ENCODE measurements at places on chromosomes 12 and 14. TPM values are rescaled to one million over a fixed set of nuclear protein-coding genes. Genes with fewer than 3 reads are reported as not detected.

PZP gene
- not detected for total RNA-seq

OS9 gene
- 107 TPM for total RNA-seq

DNA sequence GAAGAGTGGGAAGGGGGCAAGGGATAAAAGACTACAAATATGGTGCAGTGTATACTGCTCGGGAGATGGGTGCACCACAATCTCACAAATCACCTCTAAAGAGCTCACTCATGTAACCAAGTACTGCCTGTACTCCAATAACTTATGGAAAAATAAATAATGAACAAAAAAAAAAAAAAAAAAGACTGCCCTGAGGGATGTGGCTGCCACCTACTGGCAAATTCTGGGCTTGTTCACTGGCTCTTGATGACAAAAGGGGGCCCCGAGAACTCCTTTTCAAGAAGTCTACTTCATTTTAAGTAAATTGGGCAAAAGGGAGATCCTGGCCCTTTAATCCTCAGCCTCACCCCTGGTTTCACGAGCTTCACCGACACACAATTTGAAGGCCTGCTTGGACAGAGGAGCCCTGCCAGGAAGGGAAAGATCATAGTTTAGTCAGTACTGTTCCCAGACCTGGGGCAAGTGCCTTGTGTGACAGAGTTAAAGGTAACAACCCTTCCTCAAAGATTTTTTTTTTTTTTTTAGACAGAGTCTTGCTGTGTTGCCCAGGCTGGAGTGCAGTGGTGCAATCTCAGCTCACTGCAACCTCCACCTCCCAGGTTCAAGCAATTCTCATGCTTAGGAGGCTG, 26.1 kb upstream of the STAC3 start:
- no peak overlapping the region for H3K4me3 ChIP-seq
- DNase-seq, result peak; percentile 46
- H3K4me1 ChIP-seq, result no peaks in the 10 kb centered on the region
- no peak overlapping the region for H3K27ac ChIP-seq
- no peaks in the 10 kb centered on the region for H3K27me3 ChIP-seq

GRCh38 chr14:23613242-23614070, 22.7 kb upstream of the DHRS2 start:
- no peaks in the 10 kb centered on the region for H3K4me1 ChIP-seq
- no peak overlapping the region for H3K4me3 ChIP-seq
- no peaks in the 10 kb centered on the region for H3K36me3 ChIP-seq
- DNase-seq, result no peak
- H3K27ac ChIP-seq, result no peak overlapping the region

DNA sequence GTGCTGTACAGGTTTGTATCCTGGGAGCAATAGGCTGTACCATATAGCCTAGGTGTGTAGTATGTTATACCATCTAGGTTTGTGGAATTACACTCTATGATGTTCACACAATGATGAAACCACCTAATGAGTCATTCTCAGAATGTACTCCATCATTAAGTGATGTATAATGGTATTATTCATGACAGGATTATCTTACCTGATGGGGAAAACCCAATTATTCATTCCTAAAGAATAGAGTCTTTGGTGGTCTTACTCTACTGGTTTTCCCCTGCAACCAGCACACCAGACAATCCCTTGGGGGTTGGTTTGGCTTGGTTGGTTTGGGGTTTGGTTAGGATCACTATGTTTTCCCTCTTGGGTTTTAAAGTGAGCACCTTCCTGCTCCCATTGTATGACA, 12.6 kb upstream of the OR10P1 start:
- no peaks in the 10 kb centered on the region for H3K36me3 ChIP-seq
- H3K4me1 ChIP-seq, result no peaks in the 10 kb centered on the region
- no peak overlapping the region for H3K27ac ChIP-seq
- no peak overlapping the region for H3K4me3 ChIP-seq
- DNase-seq, result no peak

DNA sequence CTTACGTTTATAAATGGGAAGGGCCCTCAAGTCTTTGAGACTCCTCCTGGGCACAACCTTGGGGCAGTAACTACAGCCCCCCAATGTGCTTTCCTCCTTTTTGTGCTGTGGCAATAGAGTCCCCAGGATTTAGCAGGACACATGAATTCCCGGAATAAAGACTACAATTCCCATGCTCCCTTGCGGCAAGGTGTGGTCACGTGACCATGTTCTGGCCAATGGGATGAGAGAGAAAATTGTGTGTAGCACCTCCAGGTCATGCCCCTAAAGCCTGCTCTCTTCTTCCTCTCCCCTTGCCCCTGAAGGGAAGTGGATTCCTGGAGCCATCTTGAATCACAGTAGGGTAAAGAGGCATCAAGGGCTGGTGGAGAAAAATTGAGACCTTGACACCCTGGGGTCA, 295.1 kb upstream of the SFSWAP start:
- H3K27me3 ChIP-seq, result no peaks in the 10 kb centered on the region
- no peaks in the 10 kb centered on the region for H3K4me1 ChIP-seq
- H3K27ac ChIP-seq, result no peak overlapping the region
- H3K4me3 ChIP-seq, result no peak overlapping the region
- DNase-seq, result peak; percentile 16

GRCh38 chr12:129200576-129200975, 347.3 kb downstream of the GLT1D1 start:
- H3K4me1 ChIP-seq, result no peaks in the 10 kb centered on the region
- no peak overlapping the region for H3K4me3 ChIP-seq
- no peak overlapping the region for H3K27ac ChIP-seq
- DNase-seq, result no peak

- no peak overlapping the region for H3K4me3 ChIP-seq
- H3K36me3 ChIP-seq, result peaks cover 10% of the 10 kb centered on the region
- H3K4me1 ChIP-seq, result no peaks in the 10 kb centered on the region
Observed at GRCh38 chr14:91317381-91318308, 73.1 kb upstream of the GPR68 start.

GRCh38 chr14:94685681-94686485, 73.7 kb downstream of the SERPINA3 start:
- no peak overlapping the region for H3K4me3 ChIP-seq
- H3K4me1 ChIP-seq, result peaks cover 16% of the 10 kb centered on the region
- no peak for DNase-seq
- no peak overlapping the region for H3K27ac ChIP-seq
- H3K27me3 ChIP-seq, result peaks cover 21% of the 10 kb centered on the region

DNA sequence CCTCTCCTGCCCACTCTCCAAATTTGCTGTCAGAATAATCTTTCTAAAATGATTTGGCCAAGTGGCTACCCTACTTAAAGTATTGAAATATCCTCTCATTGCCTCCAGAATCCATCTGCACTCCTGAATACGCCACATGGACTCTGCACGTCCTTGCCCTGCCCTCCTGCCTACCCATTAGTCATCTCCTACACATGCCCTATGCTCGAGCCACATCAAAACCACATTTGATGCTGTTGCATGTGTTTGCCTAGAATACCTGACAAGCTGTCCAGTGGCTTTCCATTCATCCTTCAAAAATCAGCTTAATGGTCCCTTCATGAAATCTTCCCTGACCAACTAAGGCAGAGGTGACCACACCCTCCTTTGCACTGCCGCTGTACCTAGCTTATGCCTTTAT, 17.0 kb downstream of the VCPKMT start:
- no peak overlapping the region for H3K27ac ChIP-seq
- H3K4me1 ChIP-seq, result no peaks in the 10 kb centered on the region
- no peak overlapping the region for H3K4me3 ChIP-seq
- DNase-seq, result no peak
- no peaks in the 10 kb centered on the region for H3K36me3 ChIP-seq

DNA sequence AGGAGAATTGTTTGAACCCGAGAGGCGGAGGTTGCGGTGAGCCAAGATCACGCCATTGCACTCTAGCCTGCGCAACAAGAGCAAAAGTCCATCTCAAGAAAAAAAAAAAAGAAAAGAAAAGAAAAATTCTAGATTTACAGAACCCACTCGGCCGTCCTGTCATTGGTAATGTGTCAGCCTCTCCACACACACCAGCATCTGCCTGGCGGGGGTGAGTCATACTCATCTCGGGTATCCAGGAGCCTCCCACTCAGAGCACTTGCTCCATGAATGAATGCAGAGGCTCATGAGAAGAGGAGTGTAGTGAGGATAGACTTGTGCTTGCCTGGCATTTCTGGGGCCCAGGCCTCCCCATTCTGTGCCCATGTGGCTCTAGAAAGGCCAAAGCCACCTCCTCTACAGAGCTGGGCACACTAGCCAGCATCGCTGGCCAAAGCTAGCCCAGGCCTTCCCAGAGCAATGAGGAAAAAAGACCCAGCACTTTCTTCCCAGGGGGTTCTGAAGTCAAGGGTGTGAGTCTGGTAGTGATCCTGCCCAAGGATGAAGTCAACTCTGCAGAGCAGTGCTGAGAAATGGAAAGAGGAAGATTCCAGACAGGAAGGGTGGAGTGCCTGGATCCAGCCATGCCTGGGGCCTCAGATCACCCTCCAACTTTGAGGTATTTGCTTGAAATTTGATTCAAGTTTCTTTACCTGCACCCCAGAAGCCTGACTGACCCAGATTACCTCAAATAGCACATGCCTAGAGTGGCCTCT, 31.2 kb upstream of the KLC1 start:
- H3K27ac ChIP-seq, result no peak overlapping the region
- no peaks in the 10 kb centered on the region for H3K27me3 ChIP-seq
- H3K36me3 ChIP-seq, result no peaks in the 10 kb centered on the region
- no peak overlapping the region for H3K4me3 ChIP-seq
- H3K4me1 ChIP-seq, result peaks cover 25% of the 10 kb centered on the region

DNA sequence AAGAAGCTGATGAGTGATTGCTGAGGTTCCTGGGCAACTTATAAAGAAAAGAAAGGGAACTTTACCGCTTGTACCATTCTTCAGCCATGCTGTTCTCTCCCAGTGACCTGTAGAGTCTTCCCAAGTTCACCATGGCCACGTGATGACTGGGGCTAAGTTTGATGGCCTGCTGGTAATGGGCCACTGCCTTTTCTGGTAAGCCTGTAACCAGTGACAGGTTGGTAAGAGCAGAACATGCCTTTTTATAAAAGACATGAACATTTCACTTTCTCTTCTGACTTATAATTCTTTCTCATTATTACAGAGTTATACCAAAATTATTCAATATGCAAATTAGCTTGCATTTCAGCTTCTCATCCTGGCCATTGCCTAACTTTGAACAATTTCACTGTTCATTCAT, 20.9 kb upstream of the OVCH1 start:
- H3K27me3 ChIP-seq, result no peaks in the 10 kb centered on the region
- DNase-seq, result no peak
- H3K4me1 ChIP-seq, result no peaks in the 10 kb centered on the region
- no peak overlapping the region for H3K27ac ChIP-seq
- no peaks in the 10 kb centered on the region for H3K36me3 ChIP-seq

DNA sequence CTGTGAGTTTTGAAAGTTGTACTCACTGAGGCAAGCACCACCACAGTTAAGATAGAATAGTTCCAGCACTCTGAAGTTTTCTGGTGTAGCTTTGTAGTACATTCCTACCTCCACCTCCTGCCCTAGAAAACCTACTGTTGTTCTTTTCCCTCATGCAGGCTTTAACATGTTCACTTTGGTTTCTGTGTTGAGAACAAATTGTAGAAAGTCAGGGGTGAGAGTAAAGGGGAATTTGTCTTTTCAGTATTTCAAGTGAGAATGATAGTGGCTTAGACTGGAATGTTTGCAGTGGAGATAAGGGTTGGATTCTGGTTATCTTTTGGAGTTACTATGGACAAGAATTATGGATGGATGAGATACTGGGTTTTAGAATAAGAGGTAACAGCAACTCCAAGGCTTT, 67.2 kb downstream of the AEBP2 start:
- no peaks in the 10 kb centered on the region for H3K27me3 ChIP-seq
- no peaks in the 10 kb centered on the region for H3K36me3 ChIP-seq
- H3K4me1 ChIP-seq, result no peaks in the 10 kb centered on the region
- no peak overlapping the region for H3K4me3 ChIP-seq

- no peak overlapping the region for H3K4me3 ChIP-seq
- no peak for DNase-seq
- H3K27ac ChIP-seq, result no peak overlapping the region
- peaks cover 11% of the 10 kb centered on the region for H3K27me3 ChIP-seq
- no peaks in the 10 kb centered on the region for H3K36me3 ChIP-seq
- no peaks in the 10 kb centered on the region for H3K4me1 ChIP-seq
Observed at GRCh38 chr14:61315313-61315712, 6.1 kb upstream of the PRKCH start.

Data from neural progenitor cell (in vitro differentiated cells).